Stimulated activated naive CD4-positive, alpha-beta T cell (primary cell): ENCODE measurements at places on chromosomes 7 and 10.

GRCh38 chr10:13201132-13201531, 33.0 kb downstream of the UCMA start:
- no peak for DNase-seq

GRCh38 chr10:69457771-69458237, 6.5 kb downstream of the TSPAN15 start:
- DNase-seq = no peak

- no peak for DNase-seq
Measured at GRCh38 chr10:77793831-77794230, 132.7 kb downstream of the DLG5 start.

DNA sequence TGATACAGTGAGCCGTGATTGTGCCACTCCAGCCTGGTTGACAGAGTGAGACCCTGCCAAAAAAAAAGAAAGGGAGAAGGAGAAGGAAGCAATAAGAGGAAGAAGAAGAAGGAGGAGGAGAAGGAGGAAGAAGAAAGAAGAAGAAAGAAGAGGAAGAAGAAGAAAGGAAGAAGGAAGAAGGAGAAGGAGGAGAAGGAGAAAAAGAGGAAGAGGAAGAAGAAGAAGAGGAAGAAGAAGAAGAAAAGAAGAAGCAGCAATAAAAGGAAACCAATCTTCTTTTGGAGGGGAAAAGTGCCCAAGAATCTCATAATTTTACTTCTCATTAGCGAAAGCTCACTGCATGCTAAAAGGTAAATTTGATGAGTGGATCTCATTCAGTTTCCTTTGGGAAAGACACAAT, 85.7 kb upstream of the GLCCI1 start:
- DNase-seq = no peak

DNA sequence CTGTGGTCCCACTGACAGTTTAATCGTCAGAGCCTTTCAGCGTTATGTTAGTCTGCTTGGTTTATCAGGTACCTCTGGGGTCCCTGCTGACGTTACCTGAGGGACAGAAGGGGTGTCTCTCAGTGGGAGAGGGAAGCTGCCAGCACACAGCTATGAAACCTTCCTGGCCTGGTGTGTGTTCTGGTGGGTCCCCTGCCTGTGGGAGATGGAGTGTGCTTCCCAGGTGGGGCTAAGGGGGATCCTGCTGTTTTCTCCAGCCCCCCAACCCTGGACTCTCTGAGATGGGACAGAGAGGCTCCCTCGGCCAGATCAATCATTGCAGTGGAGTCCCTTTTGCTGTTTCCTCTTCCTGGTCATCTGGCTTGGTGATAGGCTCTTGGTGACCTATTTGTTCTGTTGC, 308.8 kb downstream of the TNS3 start:
- no peak for DNase-seq

DNA sequence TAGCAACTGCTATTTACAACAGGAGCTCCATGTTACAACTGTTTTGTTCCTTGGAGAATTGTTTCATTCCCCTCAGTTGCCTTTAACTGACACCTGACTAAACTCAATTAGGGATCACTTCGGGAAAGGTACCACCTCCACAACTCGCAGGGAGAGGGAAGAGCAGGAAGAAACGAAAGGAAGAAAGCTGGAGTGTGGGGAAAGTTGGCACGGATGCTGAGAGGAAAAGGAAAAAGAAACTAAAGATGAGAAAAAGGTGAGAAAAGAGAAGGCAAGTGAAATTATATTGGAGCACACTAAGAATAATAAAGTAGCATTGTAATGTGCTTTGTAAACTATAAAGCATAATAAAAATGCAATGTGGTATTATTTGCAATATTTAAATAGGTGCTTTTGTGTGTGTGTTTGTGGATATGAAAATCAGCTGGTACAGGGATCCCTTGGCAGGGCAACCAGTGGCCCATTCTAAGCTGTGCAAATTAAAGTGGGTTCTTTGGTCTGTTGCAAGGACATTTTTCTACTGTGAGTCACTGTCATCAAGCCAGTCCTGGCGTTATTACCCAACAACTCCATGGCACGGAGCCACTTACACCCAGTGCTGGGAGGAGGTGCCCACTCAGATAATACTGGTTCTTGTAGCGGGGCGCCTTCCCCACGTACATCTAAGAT, 45.9 kb downstream of the HIPK2 start:
- no peak for DNase-seq

GRCh38 chr7:24830440-24831050, 73.3 kb upstream of the GSDME start:
- no peak for DNase-seq

DNA sequence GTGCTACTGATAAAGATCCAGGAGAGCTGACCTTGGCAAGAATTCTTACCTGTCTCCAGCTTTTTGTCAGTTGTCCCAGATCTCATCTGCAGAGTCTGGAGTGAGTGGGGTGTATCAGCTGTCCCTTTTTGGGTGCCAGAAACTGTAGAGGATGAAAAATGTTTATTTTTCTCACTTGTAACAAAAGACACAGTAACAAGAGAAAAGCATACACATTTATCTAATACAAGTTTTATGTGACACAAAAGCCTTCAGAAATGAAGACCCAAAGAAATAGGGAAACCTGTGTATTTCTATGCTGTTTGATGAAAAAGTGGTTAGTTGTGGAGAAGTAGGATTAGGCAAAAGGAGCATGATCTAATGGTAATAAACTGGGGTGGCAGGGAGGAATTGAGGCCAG, 58.5 kb upstream of the NPVF start:
- no peak for DNase-seq

DNA sequence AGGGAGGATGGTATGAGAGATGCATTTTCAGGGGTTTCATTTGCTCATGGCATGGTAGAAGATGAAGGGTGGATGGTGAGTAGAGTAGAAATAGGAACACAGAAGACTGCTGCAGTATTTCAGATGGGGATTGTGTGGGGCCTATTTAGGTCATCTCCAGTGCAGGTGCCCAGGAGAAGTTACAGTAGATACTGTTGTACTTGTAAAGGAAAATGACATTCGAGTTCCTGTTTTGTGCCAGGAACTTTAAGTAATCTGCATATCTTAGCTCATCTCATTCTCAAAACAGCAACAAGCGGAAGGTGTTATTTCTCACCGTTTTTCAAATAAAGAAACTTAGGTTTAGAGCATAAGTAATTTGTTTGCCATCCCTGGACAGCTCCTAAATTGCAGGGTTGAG, 156.2 kb downstream of the AUTS2 start:
- no peak for DNase-seq

DNA sequence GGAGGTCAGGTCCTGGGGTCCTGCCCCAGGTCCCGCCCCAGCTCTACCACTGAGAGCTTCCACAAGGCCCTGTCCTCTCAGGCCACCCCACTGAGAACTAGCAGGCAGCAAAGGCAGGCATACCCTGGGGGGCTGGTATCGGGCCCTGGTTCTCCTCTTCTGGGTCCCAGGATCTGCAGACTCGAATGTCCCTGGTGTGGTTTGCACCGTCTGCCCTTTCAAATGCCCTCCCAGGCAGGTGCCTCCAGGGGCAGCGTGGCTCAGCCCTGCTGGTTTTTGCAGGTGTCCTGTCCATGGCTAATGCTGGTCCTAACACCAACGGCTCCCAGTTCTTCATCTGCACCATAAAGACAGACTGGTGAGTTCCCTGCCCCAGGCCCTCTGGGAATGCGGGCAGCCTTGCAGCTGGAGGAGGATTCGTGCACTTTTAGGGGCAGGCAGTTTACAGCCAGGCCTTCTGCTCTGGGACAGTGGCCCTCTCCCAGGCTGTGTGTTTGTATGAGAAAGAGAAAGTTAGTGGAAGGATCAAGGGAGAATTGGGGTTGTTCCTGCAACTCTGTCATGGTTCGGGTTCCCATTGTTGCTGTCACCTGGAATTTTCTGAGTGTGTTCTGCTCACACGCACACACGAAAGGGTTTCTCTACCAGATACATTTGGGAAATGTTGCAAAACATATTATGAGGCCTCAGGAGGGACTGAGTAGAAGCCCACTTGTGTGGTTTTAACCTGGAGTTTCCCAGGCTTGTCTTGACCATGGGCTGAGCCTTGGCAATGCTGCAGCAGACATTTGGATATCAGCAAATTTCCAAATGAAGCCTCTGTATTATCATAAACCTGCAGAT, 5.0 kb downstream of the PPIF start:
- DNase-seq = no peak

GRCh38 chr7:159201722-159202330, 57.2 kb upstream of the VIPR2 start:
- DNase-seq = no peak

DNA sequence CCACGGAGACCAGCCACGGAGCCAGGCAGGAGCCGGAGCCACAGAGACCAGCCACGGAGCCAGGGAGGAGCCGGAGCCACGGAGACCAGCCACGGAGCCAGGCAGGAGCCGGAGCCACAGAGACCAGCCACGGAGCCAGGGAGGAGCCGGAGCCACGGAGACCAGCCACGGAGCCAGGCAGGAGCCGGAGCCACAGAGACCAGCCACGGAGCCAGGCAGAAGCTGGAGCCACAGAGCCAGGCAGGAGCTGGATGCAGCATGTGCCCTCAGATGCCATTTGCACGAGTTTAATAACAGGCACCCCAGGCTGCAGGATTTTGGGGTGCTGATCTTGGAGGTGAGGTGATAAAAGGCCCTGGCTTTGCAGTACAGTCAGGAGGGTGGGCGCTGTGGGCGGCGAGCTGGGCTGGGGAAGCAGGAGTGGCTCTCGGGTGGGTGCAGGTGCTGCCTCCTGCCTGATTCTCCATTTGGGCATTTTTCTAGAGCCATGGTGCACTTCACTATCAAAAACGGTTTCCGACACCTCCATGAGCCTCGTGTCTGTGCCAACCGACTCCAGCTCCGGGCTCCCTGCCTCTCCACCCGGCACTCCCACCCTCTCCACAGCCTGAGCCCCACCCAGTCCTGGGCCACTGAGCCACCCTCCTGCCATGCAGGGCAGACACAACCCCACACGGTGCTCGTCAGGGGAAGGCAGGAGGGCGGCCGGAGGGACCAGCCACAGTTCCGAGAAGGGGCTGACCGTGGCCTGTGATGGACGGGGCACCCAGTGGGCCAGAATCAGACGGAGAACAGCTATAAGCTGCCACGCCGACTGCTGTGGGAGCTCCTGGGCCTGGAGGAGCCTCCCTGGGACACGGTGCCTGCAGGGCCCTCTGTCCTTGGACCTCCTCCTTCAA, 40.8 kb upstream of the NKX6-2 start:
- DNase-seq = no peak

DNA sequence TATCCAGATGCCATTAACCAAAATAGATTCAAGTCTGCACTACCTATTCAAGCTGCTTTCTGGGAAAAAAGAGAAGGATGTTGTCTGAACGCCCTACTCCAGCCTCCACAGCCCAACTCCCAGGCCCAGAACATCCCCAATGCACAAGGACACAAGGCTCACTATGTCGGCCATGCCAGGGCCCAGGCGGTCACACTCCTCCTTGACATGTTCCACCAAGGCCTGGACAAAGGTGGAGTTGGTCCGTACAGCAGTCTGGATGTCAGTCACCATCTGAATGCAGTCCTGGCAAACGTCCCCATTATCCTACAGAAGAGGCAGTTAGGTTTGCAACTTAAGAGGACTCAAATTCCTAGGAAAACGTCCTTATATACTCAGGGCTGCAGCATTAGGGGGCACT, 23.2 kb downstream of the PSAP start:
- no peak for DNase-seq

DNA sequence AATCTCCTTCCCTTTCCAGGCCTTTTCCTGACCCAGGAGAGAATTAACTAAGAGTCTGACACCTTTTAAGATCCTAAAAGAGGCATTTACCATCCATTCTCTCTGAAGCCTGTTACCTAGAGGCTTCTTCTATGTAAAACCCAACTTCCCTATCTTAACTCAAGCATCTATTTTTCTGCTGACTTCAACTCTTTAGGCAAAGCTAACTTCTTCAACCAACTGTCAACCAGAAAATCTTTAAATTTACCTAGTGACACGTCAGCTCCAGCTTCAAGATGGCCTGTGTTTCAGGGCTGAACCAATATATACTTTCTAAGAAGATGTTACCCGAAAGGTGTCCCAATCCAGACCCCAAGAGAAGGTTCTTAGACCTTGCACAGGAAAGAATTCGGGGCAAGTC, 492.3 kb upstream of the AUTS2 start:
- DNase-seq = no peak

GRCh38 chr7:70749831-70750230, 382.1 kb upstream of the GALNT17 start:
- no peak for DNase-seq

GRCh38 chr7:142637240-142637639, 112.0 kb upstream of the PRSS1 start:
- no peak for DNase-seq

GRCh38 chr10:8568401-8568800, 513.9 kb downstream of the GATA3 start:
- DNase-seq = no peak

DNA sequence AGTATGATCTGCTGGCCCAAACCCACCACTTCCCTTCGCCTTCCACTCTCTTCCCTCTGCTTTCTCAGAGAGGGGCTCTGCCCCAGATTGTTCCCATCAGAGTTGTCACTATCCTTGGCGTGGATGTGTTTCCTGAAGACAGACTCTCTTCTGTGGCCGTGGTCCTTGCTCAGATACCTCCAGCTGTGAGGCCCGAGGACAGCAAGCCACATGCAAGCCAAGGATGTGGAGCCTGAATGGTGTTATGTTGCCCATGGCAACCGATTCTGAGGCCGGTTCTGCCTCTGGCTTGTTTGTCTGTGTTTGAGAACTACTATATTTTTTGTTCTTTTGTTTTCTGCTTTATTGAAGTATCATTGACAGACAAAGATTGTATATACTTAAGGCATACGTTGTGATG, 247.4 kb upstream of the PODXL start:
- no peak for DNase-seq

GRCh38 chr10:71251319-71251718, 38.9 kb downstream of the UNC5B start:
- DNase-seq = no peak

DNA sequence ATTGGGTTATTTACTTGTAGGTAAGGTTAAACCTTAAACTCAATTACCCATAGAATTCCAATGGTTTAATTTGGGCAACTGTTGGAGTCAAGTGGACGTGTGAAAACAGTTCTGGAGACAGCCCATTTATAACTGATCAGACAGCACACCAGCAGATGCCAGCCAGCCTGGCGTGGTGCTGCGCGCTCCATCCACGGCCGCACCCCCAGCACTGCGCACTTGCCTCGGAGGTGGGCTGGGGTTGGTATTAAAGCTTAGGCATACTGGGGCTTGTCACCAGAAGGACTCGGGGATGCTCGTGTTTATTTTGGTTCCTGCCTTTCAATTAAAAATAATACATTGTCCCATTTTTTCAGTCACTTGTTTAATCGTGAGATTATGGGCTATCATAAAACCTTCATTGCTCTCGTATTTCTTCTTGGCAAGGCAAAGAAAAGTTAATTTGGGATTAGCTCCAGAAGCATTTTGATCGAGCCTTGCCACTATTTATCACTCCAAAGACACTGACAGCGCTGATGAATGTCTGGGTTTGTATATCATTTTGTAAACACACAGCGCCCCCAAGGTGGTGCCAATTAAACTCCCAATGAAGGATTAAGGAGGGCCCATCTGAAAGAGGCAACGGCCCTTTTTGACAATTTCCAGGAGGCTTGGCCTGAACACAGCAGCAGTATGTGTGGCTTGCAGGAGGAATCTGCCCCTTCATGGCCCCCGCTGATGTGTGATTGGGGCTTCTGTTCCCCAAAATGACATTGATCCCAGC, 204.5 kb upstream of the CXCL12 start:
- no peak for DNase-seq

GRCh38 chr7:29607259-29607658, 43.6 kb downstream of the PRR15 start:
- DNase-seq = no peak

- DNase-seq = no peak
Measured at GRCh38 chr7:28986028-28986764, 28.1 kb upstream of the TRIL start.

- no peak for DNase-seq
Measured at GRCh38 chr10:118012952-118013525, 33.7 kb downstream of the RAB11FIP2 start.
